Activated B cell treated with CpG ODN at 0.5 μM for 24 hours (primary cell): ENCODE measurements at places on chromosomes 5 and 9.

DNA sequence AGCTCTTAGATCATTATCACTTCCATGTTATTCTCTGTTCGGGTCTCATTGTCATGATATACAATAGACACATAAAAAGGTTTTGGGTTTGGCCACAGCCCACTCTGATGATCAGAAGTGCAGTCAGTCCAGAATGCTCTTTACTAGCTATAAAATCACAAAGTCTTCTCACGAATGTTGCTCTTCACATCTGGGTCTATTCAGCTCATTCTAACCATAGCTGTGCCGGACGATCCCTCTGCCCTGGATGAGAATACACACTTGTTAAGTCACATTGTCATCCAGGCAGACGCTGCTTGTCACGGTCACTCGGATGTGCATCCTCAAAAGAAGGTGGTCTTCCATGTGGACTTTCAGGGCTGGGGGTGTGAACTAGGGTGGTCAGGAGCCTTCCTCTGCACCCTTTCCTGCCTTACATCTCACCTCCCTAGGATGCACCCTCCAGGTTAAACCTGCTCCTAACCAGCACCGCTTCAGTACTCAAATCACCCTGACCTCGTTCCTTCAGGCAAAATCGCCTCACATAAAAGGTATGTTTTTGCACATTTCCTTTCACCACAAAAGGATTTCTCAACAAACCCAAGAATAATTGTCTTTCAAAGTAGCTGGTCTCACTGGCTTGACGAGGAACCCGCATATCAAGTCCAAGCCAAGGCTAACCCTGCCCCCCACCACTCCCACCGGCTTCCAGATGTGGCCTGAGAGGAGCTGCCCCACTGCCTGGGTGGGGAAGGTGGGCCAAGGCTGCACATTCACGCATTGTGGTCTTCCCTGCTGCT lies 21.9 kb downstream of the ANKH start:
- H3K27me3 ChIP-seq, result no peaks in the 10 kb centered on the region
- H3K4me3 ChIP-seq, result no peak overlapping the region
- H3K36me3 ChIP-seq, result peaks cover 12% of the 10 kb centered on the region
- DNase-seq, result no peak
- H3K4me1 ChIP-seq, result peaks cover 20% of the 10 kb centered on the region

- H3K27me3 ChIP-seq, result no peaks in the 10 kb centered on the region
- H3K27ac ChIP-seq, result no peak overlapping the region
- no peak for DNase-seq
- H3K36me3 ChIP-seq, result no peaks in the 10 kb centered on the region
These were observed 33.1 kb downstream of the SVEP1 start for GRCh38 chr9:110546411-110546871.

DNA sequence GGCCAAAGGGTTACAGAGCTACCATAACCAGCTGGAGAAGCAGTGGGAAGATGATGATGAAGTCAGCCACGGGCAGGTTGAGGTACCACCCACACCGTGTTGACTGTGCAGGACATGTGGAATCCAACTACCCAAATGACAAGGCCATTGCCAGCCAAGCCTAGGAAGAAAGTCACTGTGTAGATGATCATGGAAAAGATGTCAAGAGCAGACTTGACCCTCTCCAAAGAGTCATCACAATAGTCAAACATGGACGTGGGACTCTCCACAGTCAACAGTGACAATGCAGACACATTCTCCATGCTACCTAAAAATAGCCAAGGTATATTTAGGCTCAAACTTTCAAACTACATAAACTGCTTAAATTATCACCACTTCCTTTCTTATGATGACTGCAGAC lies 20.9 kb upstream of the SPINK1 start:
- no peak for DNase-seq
- peaks cover 9% of the 10 kb centered on the region for H3K27me3 ChIP-seq
- no peaks in the 10 kb centered on the region for H3K4me1 ChIP-seq
- no peak overlapping the region for H3K27ac ChIP-seq
- H3K4me3 ChIP-seq, result no peak overlapping the region

DNA sequence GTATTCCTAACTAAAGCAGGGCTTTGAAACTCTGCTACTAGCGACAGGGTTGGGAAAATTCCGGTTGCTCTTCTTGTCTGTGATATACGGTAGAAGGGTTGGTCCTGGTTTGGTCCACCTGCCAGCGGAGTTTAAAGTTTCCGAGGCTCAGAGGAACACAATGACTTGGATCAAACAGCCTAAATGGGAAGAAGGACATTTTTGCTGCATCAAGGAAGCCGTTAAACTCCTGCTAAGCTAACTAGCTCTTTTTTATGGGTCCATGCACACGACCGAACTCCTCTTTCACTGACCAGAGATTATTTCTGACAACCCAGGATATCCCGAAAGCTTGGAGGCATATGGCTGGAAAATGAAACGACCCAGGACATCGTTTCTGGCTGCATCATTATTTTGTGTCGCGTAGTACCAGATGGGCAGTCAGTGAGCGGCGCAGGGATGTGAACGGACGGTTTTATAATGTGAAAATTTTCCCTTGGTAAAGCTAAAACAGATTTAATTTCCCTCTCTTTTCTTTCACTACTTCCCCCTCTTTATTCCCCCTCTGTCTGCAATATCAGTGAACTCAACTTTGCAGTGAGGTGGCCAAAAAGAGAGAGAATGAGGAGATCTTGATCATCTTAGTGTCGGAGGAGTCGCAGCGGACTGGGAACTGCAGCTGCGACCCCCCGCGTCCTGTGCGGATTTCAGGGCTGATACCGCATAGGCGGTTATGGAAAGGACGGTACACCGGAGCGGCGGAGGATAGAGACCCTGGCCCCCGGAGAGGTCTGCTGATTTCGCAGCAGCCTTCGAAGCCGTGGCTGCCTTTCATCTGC lies at the start of gene LURAP1L:
Gene LURAP1L, plus strand, starts transcription at position 160 of the 818 bp plus-strand sequence. CDS start 696 bp downstream, outside the sequence.
- no peak for DNase-seq
- H3K27ac ChIP-seq, result no peak within 1 kb of the TSS
- H3K27me3 ChIP-seq, result peaks cover 17% of the 10 kb centered on the region
- no peak within 1 kb of the TSS for H3K4me3 ChIP-seq
- peaks cover 14% of the 10 kb centered on the region for H3K4me1 ChIP-seq

- H3K27me3 ChIP-seq, result no peaks in the 10 kb centered on the region
- no peak overlapping the region for H3K27ac ChIP-seq
- H3K4me1 ChIP-seq, result no peaks in the 10 kb centered on the region
- H3K4me3 ChIP-seq, result no peak overlapping the region
These were observed 312.8 kb downstream of the ARHGAP26 start for GRCh38 chr5:143083006-143083405.

DNA sequence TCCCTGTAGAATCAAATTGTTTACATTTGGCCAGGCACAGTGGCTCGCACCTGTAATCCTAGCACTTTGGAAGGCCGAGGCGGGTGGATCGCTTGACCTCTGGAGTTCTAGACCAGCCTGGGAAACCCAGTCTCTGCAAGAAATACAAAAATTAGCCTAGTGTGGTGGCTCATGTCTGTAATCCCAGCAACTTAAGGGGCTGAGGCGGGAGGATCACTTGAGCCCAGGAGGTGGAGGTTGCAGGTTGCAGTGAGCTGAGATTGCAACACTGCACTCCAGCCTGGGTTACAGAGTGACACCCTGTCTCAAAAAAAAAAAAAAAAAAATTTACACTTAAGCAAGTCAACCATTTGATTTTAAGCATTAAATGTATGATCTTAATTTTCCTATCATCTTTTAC lies 17.5 kb upstream of the IQGAP2 start:
- H3K27ac ChIP-seq, result no peak overlapping the region
- H3K36me3 ChIP-seq, result no peaks in the 10 kb centered on the region
- no peak overlapping the region for H3K4me3 ChIP-seq
- peaks cover 8% of the 10 kb centered on the region for H3K27me3 ChIP-seq

DNA sequence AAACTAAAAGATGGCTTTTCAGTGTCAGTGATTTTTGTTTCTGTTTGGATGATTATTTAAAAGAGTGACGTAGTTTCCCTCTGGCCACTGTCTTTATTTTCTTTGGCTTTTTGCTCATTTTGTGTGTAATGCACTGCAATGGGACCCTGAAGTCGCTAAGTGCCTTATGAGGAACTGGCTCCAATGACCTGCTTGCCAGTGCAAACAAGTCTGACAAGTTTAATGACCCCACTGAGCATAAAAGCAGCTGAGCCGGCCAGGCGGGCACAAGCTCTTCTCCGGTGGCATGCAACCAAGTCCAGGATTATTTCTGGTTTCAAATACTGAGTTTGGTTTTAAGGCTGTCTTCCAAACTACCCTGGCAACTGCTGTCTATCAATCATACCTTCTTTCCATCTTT lies 15.6 kb upstream of the GNA14 start:
- no peak overlapping the region for H3K27ac ChIP-seq
- H3K4me1 ChIP-seq, result no peaks in the 10 kb centered on the region
- H3K27me3 ChIP-seq, result peaks cover 4% of the 10 kb centered on the region
- no peaks in the 10 kb centered on the region for H3K36me3 ChIP-seq
- no peak for DNase-seq
- H3K4me3 ChIP-seq, result no peak overlapping the region

GRCh38 chr5:57828221-57828620 lies 345.6 kb upstream of the ACTBL2 start:
- H3K27me3 ChIP-seq, result no peaks in the 10 kb centered on the region
- H3K36me3 ChIP-seq, result no peaks in the 10 kb centered on the region
- no peak overlapping the region for H3K27ac ChIP-seq

GRCh38 chr9:91145496-91145895 lies 216.2 kb downstream of the AUH start:
- DNase-seq, result no peak
- H3K27ac ChIP-seq, result no peak overlapping the region
- peaks cover 30% of the 10 kb centered on the region for H3K4me1 ChIP-seq
- no peaks in the 10 kb centered on the region for H3K27me3 ChIP-seq
- H3K36me3 ChIP-seq, result no peaks in the 10 kb centered on the region

DNA sequence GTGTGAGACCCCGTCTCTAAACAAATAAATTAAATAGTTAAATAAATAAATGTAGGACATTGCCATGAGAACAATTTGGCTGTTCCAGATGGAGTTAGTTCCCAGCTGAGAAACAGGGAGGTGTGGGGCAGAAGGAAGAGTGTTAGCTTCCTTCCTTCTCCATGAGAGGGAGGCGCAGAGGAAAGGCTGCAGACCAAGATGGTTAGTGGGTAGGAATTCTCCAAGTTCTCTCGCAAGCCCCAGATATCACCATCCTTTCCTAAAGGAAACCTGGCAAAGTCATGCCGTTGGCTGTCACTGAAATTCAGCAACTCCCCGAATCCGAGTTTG lies 33.1 kb upstream of the RAB14 start:
- H3K27me3 ChIP-seq, result no peaks in the 10 kb centered on the region
- no peak overlapping the region for H3K4me3 ChIP-seq
- no peak for DNase-seq
- H3K27ac ChIP-seq, result no peak overlapping the region
- H3K36me3 ChIP-seq, result peaks cover 75% of the 10 kb centered on the region

DNA sequence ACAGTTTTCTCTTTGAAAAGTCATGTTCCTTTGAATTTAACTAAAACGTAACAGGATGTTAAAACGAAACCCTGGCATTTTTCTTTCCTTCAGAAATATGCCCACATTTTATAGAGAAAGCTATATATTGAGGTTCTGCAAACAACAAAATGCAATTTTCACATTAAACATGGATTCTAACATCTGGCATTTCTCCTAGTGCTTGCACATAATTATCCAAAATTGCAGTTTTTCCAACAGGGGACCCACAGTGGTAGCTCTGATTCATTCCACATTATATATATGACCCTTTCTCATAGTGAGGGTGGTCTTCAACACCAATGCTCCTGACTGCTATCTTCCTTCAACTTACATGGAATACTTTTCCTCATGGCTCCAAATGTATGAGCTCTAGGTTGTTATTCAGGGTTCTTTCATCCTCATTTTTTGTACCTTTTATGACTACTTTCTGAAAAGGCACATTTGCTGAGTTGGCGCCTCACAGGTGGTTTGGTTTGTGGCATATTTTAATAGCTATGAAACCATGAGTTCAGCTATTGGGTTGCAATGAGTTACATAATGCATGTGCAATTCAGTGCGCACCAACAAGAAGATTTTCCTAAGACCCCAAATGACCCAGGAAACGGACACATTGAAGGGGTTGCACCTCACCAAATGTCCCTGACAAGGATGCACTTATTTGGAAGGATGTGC lies 551.7 kb downstream of the RAB3C start:
- no peak overlapping the region for H3K27ac ChIP-seq
- H3K4me1 ChIP-seq, result no peaks in the 10 kb centered on the region
- H3K36me3 ChIP-seq, result no peaks in the 10 kb centered on the region
- H3K27me3 ChIP-seq, result no peaks in the 10 kb centered on the region
- no peak for DNase-seq

- H3K4me1 ChIP-seq, result peaks cover 27% of the 10 kb centered on the region
- no peak for DNase-seq
- H3K27me3 ChIP-seq, result no peaks in the 10 kb centered on the region
These were observed 102.5 kb downstream of the ST8SIA4 start for GRCh38 chr5:100800562-100800961.

DNA sequence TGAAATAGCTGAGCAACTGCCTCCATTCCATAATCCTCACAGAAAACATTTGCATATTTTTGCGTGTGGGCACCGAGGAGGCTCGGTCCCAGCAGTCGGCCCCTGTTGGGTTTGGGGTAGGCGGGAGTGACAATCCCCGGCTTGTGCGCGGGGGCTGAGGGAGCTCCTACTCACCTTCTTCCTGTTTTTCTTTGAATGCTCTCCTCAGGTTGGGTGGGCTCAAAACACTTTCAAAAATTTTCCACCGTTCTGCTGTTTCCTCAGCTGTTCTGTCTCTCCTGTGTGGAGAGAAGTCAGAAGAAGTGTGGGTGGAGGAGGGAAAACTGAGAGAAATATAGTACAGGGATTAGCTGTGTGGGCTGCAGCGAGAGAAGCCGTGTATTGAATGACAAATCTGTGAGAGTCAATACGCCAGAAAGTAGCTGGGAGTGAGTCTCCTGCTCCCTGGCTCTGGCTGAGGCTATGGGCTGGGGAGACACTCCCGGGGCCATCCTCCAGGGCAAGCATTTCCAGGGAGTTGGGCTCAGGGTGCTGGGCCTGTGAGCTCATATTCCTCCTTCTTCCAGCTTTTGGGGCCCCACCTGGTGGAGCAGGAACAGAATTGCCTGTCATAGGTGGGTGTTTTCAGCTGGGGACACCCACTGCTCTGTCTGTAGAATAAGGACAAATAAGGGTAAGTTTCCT lies 84.7 kb downstream of the CMYA5 start:
- H3K4me1 ChIP-seq, result no peaks in the 10 kb centered on the region
- no peak overlapping the region for H3K4me3 ChIP-seq
- DNase-seq, result no peak
- H3K27me3 ChIP-seq, result no peaks in the 10 kb centered on the region
- no peak overlapping the region for H3K27ac ChIP-seq

- H3K36me3 ChIP-seq, result no peaks in the 10 kb centered on the region
- no peak overlapping the region for H3K27ac ChIP-seq
- no peak overlapping the region for H3K4me3 ChIP-seq
- no peak for DNase-seq
- no peaks in the 10 kb centered on the region for H3K27me3 ChIP-seq
- no peaks in the 10 kb centered on the region for H3K4me1 ChIP-seq
These were observed 273.0 kb upstream of the CTNND2 start for GRCh38 chr5:12177225-12177624.
